ENCODE measurements at places on chromosomes 6 and 20.

- DNase-seq, result peak; percentile 57
Measured at GRCh38 chr6:16338577-16339264, 100.3 kb downstream of the GMPR start.

GRCh38 chr20:23311947-23312506 is 38.6 kb upstream of the NXT1 start:
- no peak for DNase-seq

GRCh38 chr6:168150551-168151320 is 71.7 kb upstream of the FRMD1 start:
- DNase-seq, result peak; percentile 12

DNA sequence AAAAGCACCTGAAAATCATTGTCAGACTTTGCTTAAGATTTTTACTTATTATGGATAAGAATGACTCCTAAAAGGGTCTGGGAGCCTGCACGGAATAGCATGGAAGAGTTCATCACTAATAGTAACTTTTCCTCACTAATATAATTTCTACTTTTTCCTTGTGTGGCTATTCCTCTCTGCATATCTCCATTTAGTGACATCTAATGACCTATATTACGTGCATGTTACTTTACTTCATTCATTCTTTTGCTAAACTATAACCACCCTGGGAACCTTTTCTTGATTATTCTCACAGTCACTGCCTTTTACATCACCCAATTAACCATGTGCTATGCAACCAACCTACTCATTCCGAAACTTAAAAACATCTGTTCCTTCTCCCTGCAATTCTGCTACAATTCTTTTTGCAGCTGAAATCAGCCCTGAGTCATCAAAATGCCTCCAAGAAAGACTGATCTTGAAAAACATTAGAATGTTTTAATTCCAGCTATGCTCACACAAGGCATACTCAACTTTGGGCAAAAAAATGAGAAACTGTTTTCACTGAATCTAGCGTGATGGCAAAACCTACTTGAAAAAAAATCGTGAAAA is 313.3 kb downstream of the RNGTT start:
- DNase-seq, result no peak

DNA sequence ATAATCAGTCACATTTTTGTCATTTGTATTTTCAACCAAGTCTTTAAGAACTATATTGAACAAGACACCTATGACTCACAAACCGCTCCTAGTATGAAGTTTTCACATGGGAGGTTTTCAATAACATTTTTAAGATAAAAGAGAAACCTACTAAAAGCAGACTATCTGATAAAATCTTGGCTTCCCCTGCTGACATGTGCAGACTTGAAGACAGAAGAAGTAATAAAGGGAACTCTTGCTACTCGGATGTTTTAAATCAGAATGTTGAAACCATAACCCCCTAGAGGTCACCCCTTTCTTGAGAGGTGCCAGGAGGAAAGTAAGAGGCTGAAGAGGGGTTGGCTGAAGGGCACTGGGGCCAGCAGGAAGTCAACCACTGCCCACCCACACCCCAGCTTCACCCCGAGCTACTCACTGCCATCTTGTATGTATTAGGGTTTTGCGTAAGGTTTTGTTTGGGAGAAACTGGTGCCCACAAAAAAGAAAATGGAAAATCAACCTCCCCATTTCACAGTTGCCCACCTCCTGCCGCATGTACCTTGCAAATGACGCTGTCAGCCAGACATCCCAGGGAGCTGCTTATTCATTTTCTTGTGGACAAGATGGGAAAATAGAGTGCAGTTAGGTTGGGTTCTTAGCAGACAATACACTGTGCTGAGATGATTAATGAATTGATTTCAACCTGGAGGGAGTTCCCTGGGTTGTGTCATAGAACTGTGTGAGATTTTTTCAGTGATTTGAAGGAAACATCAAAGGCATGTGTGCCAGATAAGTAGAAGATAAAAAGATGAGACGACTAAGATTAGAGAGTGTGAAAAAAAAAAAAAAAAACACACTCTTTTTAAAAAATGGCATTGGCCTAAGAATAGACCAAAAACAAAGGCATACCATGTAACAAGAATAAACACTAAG is 83.2 kb upstream of the TAB2 start:
- no peak for DNase-seq

GRCh38 chr6:36386495-36387439 is 702 bp downstream of the ETV7 start:
- DNase-seq, result peak; percentile 25
